ENCODE measurements at places on chromosomes 5 and 9. TPM values are rescaled to one million over a fixed set of nuclear protein-coding genes. Genes with fewer than 3 reads are reported as not detected.

C5orf58 gene
- not detected for total RNA-seq

ENTREP1 gene
- total RNA-seq = 176 TPM

RGS3 gene
- total RNA-seq = 102 TPM

PCDHGA8 gene
- total RNA-seq = 2.5 TPM

BDP1 gene
- 14.4 TPM for total RNA-seq

PCAT7 gene
- 24.4 TPM for total RNA-seq

REEP2 gene
- 56.6 TPM for total RNA-seq

KLHL3 gene
- 16.8 TPM for total RNA-seq

Measured in cardiac muscle cell (in vitro differentiated cells and primary cell).